ENCODE measurements at places on chromosomes 16 and 17.

- no peak for DNase-seq
These were observed 35.6 kb downstream of the WDR59 start for GRCh38 chr16:74949309-74949708.

GRCh38 chr17:21279198-21279535 lies 5.3 kb upstream of the MAP2K3 start:
- no peak for DNase-seq

DNA sequence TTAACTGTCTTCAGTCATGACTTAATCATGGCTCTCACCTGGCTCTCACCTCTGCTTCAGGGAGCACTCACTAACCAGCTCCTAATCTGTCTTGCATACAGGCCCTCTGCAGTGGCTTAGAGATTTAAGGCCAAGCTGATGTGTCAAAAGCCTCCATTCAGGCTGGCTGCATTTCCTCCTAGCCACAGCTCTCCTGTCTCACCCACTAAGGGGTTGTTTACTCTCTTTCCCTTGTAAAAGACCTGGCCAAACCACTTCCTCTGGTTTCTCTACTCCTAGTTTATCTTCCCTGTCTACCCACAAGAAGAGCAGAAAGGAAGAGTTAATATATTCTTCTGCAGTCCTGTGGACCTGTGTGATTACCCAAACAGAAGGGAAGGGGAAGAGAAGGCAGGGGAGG lies 9.3 kb upstream of the ASIC2 start:
- DNase-seq = no peak

- peak; percentile 64 for DNase-seq
These were observed 4.7 kb upstream of the GFAP start for GRCh38 chr17:44919885-44920564.

DNA sequence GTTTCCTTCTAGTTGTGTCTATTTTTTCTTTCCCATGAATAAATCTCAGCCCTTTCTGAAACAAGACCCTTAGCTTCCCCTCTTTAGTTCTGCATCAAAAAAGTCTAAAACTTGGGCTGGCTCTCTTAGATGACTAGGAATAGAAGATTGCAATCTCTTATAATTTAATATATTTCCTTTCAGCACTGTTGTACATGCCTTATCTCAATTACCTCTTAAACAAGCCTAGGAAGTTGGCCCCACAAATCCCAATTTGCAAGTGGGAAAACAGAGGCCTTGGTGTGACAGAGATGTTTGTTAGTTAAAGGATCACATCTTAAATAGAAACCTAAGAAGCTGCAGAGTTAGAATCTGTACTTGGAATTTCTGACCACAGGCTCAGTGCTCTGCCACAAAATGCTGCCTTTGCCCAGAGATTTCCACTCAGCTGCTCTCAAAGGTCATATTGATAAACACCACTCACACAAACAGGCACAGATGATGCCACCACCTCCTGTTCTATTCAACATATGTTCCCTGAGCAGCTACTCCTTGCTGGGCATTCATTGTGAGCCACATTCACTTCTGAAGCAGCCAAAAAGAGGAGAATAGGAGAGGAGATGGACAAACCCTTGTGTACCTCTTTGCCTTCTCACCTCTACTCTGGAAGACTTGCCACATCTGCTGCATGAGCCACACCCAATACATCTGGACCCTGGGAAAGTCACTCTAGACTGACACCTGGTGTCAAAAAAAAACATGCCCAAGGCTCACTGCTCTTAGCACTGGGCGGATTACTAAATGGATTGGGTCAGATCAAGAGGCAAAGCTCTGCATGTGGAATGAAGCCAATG lies 5.5 kb downstream of the CCDC182 start:
- DNase-seq = peak; percentile 0

- peak; percentile 68 for DNase-seq
These were observed 13.9 kb downstream of the HAGH start for GRCh38 chr16:1812732-1813163.

- DNase-seq = no peak
These were observed 8.4 kb downstream of the WDR81 start for GRCh38 chr17:1732833-1733321.

- DNase-seq = no peak
These were observed 126.4 kb downstream of the DYNLRB2 start for GRCh38 chr16:80667251-80667560.

DNA sequence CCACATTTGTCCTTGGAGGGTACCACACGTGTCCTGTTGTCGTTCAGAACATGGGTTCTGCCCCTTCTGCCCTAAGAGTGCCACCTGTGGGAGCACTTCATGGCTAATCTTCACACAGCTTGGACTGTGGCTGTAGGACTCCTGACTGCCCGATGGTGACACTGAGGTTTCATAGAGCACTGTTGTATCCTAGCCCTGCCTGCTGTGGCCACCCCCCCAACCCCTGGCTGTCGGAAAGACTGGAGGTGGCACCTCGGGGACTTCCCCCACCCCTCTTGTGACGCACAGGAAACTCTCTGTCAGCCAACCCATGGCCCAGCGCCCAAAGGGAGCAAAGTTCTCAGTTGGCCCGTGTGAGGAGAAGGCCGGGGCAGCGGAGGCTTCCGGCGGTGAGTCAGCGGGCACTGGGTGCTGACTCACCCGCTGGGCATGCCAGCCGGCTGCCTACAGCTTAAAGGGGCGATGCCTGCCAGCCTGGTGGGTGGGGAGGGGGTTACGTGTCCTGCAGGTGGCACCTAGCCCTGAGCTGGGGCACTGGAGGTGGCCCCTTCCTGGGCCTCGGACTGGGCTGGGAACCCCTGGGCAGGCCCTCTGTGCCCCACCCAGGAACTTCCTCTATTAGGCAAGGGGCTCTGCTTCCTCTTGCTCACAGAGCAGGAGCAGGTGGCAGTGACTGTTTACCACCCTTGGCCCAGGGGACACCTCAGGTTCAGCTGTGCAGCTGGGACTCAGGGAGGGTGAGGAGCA lies 3.4 kb downstream of the MAP2K3 start:
- DNase-seq = peak; percentile 90

- no peak for DNase-seq
These were observed 261 bp upstream of the B4GALNT2 start for GRCh38 chr17:49132317-49132698.

GRCh38 chr17:38590988-38591758 lies 14.6 kb downstream of the SRCIN1 start:
- no peak for DNase-seq

GRCh38 chr16:3485097-3485745 lies 10.1 kb downstream of the C16orf90 start:
- no peak for DNase-seq

- no peak for DNase-seq
These were observed 14.7 kb upstream of the WNT3 start for GRCh38 chr17:46832945-46833839.

DNA sequence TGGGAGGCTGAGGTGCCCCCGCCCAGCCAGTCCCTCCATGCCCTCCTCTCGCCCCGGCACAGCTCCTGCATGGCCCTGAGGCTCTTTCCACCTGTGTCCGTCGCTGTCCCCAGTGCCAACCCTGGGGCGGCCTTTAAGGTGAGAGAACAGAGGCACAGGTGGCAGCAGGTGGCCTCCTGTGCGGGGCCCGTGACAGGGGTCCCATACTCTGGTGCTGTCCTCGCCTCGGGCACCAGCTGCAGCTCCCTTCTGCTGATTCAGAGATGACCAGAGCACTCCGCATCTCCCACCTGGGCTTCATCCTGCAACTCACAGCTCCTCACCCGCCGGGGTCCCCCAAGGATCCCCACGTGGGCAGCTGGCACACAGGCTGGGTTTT lies 8.0 kb downstream of the PRSS27 start:
- DNase-seq = no peak

DNA sequence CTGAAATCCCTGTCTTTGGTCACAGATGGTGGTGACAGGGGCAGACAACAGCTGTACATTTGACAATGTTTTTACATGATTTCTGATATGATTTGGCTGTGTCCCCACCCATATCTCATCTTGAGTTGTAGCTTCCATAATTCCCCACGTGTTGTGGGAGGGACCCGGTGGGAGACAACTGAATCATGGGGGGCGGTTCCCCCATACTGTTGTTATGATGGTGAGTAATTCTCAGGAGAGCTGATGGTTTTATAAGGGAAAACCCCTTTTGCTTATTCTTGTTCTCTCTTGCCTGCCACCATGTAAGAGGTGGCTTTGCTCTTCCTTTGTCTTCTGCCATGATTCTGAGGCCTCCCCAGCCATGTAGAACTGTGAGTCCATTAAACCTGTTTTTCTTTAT lies 353.9 kb downstream of the CPPED1 start:
- DNase-seq = no peak

DNA sequence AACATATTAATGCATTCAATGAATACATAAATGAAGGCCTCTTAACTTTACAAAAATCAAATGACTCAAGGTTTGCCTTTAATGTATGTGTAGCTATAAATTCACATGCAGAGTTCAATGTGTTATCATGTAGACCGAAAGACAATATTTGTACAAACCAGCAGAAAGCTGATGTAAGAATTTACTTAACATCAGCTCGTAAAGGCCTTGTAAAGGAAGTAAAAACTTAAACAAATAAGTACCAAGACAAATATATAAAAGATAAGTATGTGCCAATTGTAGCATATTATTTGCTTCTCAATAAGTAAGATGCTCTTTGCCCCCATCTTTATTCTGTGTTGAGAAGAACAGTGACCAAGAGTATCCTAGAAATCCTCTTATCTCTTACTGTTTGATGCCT lies 105.7 kb downstream of the SYCE1L start:
- DNase-seq = no peak

DNA sequence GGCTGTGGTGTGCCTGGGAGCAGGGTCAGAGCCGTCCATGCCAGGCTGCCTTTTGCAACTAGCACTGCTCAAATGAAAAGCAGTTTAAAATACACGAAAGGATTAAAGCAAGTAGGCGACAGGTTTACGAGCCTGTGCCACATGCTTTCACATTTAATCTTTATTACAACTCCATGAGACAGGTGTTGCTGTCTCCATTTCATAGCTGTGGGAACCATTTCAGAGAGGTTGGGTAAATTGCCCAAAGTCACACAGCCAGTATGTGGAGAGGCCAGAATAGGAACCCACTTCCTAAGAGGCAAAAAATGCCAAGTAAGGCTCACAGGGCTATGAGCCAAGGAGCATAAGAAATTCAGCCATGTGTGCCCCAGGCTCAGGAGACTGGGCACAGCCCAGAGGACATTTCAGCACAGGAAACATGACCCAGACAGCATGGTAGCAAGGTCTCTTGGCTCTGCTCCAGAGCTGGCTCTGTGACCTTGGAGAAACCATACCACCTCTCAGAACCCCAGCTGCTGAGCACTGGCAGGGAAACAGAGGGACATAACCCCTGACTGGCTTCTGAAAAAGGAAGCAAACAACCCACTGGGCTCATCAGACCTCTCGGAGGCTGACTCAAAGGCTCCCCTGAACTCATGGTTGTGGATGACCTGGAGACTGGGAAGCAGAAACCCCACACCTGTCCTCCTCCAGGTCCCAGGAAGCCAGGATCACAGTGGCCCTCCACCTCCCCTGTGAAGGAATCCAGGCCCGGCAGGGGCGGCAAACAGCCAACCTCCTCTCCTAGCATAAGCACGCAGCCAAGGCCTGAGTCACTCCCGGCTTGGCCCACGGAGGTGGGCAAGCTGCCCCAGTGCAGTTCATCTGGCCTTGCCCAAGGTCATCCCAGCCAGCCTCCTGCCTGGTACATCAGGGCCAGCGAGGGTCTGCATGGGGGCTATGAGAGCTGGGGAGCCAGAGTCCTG lies 40.3 kb upstream of the MRPS23 start:
- DNase-seq = no peak

DNA sequence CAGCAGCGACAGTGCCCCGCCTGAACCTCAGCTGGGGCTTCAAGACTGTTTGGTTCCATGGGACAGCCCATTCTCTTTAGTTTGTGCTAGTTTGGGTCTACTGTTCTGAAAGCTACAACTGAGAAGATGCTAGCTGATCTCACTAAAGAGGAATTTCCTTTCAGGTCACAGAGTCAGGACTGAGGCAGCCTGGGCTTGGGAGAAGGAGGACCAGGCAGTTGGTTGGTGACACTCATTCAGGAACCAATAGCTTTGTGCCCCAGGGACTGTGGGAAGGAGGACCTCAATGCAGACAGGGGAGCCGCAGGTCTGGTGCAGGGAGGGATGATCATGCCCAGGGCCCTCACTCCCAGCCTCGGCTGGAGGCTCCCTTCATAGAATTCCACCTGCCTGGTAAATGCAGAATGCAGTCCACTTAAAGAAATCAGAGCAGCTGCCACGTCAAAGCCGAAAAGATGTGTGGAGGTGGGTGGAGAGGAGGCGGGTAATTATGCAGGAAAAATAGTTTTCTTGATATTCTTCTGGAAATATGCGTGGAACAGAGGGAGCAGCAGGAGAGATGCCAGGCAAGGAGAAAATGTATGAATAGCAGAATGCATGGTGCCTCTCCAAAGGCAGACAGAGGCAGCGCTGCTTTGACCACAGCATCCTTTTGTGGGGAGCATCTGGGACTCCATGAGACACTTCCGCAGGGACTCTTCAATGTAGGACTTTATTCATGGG lies 32.6 kb upstream of the ZFP90 start:
- DNase-seq = no peak

GRCh38 chr17:20206068-20206467 lies 196.9 kb downstream of the SPECC1 start:
- DNase-seq = no peak

- peak; percentile 79 for DNase-seq
These were observed 44.3 kb downstream of the LCMT1 start for GRCh38 chr16:25155553-25156460.

- no peak for DNase-seq
These were observed 42.7 kb downstream of the XPO6 start for GRCh38 chr16:28168991-28169554.

- DNase-seq = no peak
These were observed 13.4 kb downstream of the RTN4RL1 start for GRCh38 chr17:2011411-2012371.

- DNase-seq = no peak
These were observed 3.9 kb upstream of the PDK2 start for GRCh38 chr17:50090971-50091917.

DNA sequence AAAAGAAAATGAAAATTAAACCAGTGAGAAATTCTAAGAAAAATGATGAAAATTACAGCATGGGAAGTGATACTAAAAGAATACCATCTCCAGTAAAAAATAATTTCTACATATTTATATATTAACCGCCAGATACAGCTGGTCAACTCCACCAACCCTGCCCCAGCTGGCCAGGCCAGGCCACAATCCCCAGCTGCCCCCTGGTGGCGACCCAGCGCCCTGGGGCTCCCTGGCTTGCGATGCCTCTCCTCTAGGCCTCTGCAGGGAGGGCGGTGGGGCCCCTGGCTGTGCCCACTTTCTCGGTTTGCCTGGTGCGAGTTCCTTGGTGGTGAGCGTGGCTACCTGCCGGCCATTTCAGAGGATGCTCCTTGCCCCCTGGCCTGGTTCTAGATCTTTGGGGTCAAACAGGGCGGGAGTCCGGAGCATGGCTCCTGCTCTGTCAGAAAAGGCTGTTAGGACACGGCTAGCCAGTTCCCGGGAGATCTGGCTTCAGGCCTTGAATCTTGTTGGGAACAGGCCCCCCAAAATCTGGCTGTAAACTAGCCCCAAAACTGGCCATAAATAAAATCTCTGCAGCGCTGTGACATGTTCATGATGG lies 14.5 kb downstream of the GLIS2 start:
- DNase-seq = no peak

- no peak for DNase-seq
These were observed 709.1 kb downstream of the CDH11 start for GRCh38 chr16:64412578-64413280.
